ENCODE measurements at places on chromosomes 3 and 15. TPM values are rescaled to one million over a fixed set of nuclear protein-coding genes. Genes with fewer than 3 reads are reported as not detected.

- H3K36me3 ChIP-seq = no peaks in the 10 kb centered on the region
- DNase-seq = no peak
- no peaks in the 10 kb centered on the region for H3K4me1 ChIP-seq
- H3K27ac ChIP-seq = no peak overlapping the region
- no peaks in the 10 kb centered on the region for H3K27me3 ChIP-seq
Measured at GRCh38 chr15:55970286-55970685, 23.1 kb downstream of the NEDD4 start.

- H3K27ac ChIP-seq = peak overlapping the region; percentile 51
- H3K36me3 ChIP-seq = no peaks in the 10 kb centered on the region
- peaks cover 52% of the 10 kb centered on the region for H3K4me1 ChIP-seq
- H3K27me3 ChIP-seq = no peaks in the 10 kb centered on the region
Measured at GRCh38 chr3:46695962-46696894, 2.7 kb upstream of the ALS2CL start.

DNA sequence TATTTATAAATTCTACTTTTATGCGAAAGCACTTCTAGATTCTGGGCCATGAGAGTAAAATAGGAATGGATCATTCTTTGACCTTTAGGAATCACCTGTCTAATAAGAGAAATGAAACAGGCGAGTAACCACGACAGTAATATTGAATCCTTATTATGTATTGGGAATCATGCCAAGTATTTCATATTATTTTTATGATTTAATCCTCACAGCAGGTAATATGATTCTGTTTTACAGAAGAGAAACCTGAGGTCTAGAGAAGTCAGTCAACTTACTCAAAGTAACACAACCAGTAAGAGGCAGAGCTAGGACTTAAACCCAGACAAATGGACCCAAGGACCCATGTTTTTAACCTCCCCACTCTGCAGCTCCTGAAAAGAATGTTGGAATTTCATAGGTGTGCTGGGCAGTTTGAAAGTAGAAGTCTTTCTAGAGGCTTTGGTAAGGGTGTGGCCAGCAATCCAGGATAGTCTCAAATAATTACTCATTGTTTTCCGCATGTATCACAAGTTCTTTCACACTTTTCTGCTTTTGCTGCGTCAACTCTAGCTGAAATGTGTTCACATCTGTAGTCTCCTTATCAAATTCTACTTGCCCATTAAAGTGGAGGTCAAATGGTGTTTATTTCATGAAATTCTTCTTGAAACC lies 181.7 kb downstream of the TPRG1 start:
- H3K27me3 ChIP-seq = no peaks in the 10 kb centered on the region
- no peak overlapping the region for H3K4me3 ChIP-seq
- no peaks in the 10 kb centered on the region for H3K36me3 ChIP-seq
- no peak for DNase-seq
- H3K4me1 ChIP-seq = peaks cover 6% of the 10 kb centered on the region
- H3K27ac ChIP-seq = no peak overlapping the region

GRCh38 chr3:188890572-188891270 lies 281.1 kb upstream of the TPRG1 start:
- H3K27ac ChIP-seq = no peak overlapping the region
- DNase-seq = no peak
- no peak overlapping the region for H3K4me3 ChIP-seq
- H3K27me3 ChIP-seq = no peaks in the 10 kb centered on the region

GRCh38 chr3:72310419-72311380 lies 525.8 kb upstream of the PROK2 start:
- H3K4me3 ChIP-seq = no peak overlapping the region
- no peaks in the 10 kb centered on the region for H3K36me3 ChIP-seq
- no peaks in the 10 kb centered on the region for H3K4me1 ChIP-seq

- no peak overlapping the region for H3K4me3 ChIP-seq
- H3K4me1 ChIP-seq = no peaks in the 10 kb centered on the region
- H3K27ac ChIP-seq = no peak overlapping the region
- no peaks in the 10 kb centered on the region for H3K36me3 ChIP-seq
- no peaks in the 10 kb centered on the region for H3K27me3 ChIP-seq
Measured at GRCh38 chr3:135762188-135762856, 203.2 kb upstream of the PPP2R3A start.

GRCh38 chr3:123696808-123697207 lies 112.0 kb upstream of the HACD2 start:
- DNase-seq = no peak
- no peaks in the 10 kb centered on the region for H3K27me3 ChIP-seq
- H3K4me3 ChIP-seq = peak overlapping the region; percentile 13
- H3K4me1 ChIP-seq = peaks cover 6% of the 10 kb centered on the region

GRCh38 chr3:117427081-117427480 lies 717.5 kb downstream of the TUSC7 start:
- H3K4me1 ChIP-seq = no peaks in the 10 kb centered on the region
- H3K36me3 ChIP-seq = no peaks in the 10 kb centered on the region
- H3K4me3 ChIP-seq = no peak overlapping the region

GRCh38 chr3:134707908-134708597 lies 57.2 kb upstream of the KY start:
- no peaks in the 10 kb centered on the region for H3K27me3 ChIP-seq
- no peak overlapping the region for H3K27ac ChIP-seq

GRCh38 chr3:101950510-101950909 lies 101.2 kb downstream of the NFKBIZ start:
- H3K4me1 ChIP-seq = no peaks in the 10 kb centered on the region
- no peak overlapping the region for H3K4me3 ChIP-seq
- no peaks in the 10 kb centered on the region for H3K36me3 ChIP-seq
- no peak overlapping the region for H3K27ac ChIP-seq
- H3K27me3 ChIP-seq = no peaks in the 10 kb centered on the region
- no peak for DNase-seq

DNA sequence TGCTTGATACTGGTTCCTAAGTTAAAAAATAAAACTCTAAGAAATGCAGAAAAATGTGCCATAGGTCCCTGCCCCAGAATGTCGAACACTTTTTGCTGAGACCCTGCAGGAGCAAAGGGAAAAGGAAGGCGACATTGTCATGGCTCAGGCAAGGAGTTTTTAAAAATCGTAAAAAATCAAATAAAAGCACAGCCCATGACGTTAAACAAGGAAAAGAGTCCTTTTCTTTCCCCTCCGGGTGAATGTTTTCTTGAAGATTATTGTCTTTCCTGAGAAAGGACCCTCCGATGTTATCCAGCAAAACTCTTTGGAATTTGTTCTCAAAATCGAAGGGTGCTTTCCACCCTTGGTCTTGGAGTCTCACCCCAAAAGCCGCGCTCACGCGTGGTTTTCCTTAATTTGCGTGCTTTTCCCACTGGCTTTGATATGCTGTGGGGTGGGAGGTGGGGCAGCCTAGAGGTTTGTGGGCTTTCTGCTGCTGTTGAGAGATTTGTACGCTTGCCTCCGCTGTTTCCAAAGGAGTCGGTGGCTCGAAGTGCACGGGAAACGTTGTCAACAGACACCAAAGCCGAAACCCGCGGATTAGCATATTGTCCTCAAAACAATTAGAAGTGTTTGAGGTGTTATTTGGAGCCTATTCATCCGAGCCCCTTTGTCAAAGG lies 2.9 kb downstream of the SOX14 start:
- no peak overlapping the region for H3K4me3 ChIP-seq
- no peak for DNase-seq
- peaks cover 83% of the 10 kb centered on the region for H3K27me3 ChIP-seq
- no peaks in the 10 kb centered on the region for H3K36me3 ChIP-seq

CCR2 gene
- 8.1 TPM for total RNA-seq

PYGO1 gene
- 3.7 TPM for total RNA-seq

Measured in kidney (tissue), 22 donors.